ENCODE measurements at places on chromosomes 2 and 18.

GRCh38 chr2:154886316-154886715, 187.8 kb downstream of the KCNJ3 start:
- DNase-seq = no peak

DNA sequence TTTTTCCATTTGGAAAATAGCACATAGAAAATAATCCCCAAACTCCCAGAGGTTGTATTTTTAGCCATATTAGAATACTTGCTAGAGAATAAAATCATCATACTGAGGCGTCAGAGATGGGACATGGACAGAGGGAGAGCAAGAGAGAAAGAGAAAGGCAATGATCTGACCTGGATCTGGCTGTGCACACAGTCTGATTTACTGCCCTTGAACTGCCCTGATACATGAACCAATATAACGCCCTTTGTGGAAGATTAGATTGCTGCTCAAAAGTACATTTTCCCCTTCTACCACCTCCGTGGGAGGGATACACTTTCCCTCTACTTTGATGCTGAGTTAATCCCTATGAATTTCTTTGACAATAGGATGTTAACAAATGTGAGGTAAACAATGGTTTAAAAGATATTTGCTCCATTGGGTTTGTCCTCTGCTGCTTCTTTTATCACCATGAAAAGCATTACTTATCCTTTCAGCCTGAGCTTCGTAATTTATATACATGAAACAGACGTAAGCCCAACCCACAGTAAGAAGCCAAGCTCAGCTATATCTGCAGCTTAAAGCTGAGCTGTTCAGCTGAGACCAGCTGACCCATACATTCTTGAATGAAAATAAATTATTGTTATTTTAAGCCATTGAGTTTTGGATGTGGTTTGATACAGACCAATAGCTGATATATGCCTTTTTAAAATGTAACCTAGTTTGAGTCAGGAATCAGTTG, 1664.6 kb upstream of the CELF4 start:
- no peak for DNase-seq

- DNase-seq = no peak
Measured at GRCh38 chr2:9805435-9806297, 37.6 kb upstream of the TAF1B start.

DNA sequence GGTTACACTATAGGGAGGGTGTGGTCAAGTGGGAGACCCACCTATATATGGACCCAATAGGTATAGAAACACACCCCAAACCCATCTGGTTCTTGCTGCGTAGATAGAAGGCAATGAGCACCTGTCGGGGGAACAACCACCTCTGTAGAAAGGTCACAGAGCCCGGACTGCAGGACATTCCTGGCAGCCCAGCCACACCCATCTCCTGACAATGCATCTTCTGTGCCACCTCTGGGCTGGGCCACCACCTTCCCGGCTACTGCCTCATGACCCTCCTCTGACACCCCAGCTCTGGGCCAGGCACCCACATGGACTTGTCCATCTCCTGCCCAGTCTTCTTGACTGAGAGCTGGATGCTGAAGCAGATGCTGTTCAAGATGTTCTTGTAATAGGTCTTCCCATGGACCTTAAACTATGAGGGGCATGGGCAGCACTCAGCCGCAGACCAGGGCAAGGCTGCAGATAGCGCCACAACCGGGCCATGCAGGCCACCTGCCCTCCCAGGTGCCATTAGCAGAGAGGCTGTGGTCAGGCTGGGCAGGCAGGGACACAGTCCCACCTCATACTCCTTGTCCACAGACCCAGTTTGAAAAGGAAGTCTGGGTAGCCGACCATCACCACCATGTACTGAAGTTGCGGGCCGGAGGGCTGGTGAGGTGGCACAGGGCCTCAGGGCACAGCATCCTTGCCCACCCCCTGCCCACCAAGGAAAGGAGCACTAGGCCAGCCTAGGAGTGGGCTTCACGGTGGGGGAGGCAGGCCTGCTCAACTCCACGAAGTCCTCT, 9.3 kb downstream of the ALPG start:
- DNase-seq = no peak
